Kidney epithelial cell (primary cell): ENCODE measurements at places on chromosomes 16 and 17. TPM values are rescaled to one million over a fixed set of nuclear protein-coding genes. Genes with fewer than 3 reads are reported as not detected.

DNA sequence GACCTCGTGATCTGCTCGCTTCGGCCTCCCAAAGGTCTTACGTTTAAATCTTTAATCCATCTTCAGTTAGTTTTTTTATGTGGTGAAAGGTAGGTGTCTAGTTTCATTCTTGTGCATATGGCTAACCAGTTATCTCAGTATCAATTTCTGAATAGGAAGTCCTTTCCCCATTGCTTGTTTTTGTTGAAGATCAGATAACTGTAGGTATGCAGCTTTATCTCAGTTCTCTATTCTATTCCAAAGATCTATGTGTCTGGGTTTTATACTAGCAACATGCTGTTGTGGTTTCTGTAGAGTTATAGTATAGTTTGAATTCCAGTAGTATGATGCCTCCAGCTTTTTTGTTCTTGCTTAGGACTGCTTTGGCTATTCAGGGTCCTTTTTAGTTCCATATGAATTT, 65.2 kb downstream of the TNFRSF13B start:
- DNase-seq = no peak

DNA sequence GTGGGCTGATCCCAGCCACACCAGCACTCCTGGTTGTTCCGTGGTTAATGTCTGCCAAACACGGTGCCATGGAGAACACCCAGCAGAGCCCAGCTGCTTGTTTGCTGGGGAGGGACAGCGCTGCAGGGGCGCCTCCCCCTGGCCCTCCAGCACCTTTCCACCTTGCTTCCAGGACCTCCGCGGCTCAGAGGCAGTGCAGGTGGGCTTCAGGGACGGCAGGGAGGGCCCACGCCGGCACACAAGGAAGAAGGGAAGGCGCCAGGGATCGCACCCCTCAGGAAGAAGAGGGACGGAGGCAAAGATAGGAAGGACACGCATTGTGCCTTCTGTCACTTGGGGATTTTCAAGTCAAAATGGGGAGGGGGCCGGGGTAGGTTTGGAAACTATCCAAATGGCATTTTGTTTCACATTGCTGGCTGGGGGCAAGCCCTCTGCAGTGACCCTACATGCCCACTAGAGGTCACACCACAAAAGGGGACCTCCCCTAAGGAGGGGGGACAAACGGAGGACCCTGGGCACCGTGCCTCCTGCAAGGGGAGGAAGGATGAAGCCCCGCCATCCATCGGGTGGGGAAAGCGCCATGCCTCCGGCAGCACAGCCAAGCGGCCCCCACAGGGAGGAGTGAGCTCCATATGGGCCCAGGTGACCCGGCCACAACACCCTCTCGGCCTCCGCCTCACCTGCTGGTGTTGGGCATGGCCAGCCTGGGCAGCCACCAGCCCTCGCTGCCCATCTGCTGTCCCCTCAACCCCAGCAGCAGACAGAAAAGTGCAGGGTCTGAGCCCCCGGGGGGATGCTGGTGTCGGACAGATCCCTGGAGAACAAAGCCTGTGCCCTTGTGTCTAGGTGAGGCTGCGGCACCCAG, 7.5 kb upstream of the C16orf95 start:
- no peak for DNase-seq

GRCh38 chr17:42969001-42969581, 4.8 kb upstream of the AARSD1 start:
- no peak for DNase-seq

DNA sequence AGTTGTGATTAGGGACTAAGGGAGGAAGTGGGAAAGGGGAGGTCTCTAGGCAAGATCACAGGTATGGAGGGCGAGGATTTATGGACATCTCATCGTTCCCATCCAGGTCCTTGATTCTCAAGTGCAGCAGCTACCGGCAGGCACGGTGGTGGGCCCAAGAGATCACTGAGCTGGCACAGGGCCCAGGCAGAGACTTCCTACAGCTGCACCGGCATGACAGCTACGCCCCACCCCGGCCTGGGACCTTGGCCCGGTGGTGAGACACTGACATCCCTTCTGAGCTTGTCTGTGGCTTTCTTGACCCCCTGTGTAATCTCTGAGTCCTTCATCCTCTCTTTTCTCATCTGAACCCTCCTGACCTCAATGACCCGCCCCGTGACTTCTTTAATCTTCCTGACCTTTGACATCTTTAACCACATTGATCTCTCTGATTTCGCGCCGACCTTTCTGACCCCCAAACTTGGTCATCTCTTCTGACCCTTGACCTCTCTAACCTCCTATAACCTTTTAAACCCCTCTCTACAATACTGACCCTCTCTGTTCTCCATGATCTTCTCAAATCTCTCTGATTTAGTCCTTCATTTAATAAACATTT, 3.8 kb downstream of the PLD2 start:
- no peak for DNase-seq

DNA sequence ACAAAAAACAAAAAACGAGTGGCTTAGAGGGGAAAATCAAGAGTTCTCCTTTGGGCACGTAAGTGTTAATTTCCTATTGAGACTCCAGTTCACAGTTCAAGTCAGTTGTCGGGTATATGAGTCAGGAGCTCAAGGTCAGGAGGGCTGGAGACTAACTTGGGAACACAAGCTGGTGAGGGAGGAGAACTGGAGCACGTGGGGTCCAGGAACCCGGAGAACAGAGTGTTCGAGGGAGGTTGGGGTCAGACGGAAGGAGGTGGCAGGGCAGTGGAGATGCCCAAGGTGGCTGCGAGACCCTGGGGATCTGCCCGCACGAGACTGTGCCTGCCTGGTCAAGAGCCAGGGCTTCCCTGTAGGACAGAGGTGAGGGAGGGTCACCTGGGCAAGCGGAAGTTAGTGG, 12.0 kb downstream of the ALDH3A1 start:
- no peak for DNase-seq

Gene FA2H
- 12.4 and 12.5 TPM in 2 replicates for total RNA-seq

Gene CA7
- total RNA-seq = not detected in 2 replicates
